Activated CD8-positive, alpha-beta memory T cell treated with anti-CD3 and anti-CD28 coated beads for 1 hour (primary cell): ENCODE measurements at places on chromosomes 7 and 10.

DNA sequence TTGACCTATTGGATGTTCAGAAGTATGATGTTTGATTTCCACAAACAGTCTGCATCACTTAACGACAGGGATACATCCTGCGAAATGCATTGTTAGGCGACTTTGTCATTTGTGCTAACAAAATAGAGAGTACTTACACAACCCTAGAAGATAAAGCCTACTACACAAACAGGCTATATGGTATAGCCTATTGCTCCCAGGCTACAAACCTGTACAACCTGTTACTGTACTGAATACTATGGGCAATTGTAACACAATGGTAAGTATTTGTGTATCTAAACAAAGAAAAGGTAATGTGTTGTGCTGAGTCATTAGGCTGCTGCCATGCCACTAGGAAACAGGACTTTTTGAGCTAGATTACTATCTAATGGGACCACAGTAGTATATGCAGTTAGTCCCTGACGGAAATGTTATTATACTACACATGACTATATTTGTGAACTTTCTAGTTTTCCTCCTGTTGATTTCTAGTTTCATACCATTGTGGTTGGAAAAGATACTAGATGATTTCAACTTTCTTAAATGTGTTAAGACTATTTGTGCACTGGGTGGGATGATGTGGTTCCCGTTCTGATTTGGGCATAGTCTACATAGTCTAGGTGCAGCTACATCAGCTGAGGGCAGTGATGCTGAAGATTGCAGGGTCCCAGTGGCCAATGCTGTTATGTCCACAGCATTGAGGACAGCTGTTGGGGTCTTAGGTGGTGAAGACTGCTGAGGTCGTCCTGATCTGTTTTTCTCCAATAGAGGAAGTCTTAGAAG is 161.7 kb downstream of the HTR7 start:
- DNase-seq, result no peak

DNA sequence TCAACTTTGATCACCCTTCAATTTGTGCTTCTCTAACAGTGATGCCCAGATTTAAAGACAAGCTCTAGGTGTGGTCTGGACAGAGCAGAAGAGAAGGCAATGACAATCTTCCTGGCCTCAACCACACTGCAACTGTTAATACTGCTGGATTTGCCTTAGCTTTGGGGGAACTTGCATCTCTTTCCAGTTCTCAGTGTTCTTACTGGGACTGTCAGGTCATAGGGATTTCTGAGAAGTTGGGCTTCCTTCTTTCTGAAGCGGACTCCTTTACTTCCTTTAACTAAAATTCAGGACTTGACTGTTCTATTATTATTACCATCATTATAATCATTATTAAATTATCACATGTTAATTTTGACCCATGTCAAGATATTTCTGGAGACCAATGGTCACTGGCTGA is 80.8 kb downstream of the OSBPL3 start:
- no peak for DNase-seq

DNA sequence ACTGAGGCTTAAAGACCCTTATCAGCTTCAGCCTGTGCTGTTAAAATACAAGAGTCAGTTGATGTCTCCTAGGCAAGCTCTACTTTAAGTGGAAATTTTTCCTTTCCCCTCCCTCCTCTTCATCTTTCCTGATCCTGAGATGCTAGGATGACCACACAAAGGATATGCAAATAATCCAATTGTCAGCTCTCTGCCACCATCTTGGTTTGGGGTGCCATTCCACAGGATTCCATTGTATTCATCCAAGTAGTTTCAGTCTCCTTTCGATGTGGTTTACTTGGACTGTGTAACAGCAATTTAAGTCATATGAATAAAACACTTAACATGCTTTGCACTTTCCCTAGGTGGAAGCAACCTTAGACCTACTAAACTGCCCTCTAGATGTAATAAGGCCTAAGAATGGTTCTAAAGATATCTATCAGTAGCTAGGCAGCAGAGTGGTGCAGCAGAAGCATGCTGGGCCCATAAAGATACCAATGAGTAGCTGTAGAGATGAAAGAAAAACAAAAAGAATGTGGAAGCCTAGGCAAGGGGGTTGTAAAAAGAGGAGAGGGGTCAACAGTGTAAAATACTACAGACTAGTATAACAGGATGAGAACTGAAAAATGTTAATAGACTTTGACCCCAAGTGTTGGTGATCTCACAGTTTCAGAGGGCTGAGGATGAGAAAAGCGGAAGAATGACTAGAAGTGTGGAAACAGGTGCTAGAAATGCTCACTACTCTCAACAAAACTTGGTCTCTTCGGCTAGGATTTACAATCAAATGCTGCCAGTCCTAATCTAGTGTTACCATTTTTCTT is 2.4 kb upstream of the CFAP69 start:
- DNase-seq, result no peak

DNA sequence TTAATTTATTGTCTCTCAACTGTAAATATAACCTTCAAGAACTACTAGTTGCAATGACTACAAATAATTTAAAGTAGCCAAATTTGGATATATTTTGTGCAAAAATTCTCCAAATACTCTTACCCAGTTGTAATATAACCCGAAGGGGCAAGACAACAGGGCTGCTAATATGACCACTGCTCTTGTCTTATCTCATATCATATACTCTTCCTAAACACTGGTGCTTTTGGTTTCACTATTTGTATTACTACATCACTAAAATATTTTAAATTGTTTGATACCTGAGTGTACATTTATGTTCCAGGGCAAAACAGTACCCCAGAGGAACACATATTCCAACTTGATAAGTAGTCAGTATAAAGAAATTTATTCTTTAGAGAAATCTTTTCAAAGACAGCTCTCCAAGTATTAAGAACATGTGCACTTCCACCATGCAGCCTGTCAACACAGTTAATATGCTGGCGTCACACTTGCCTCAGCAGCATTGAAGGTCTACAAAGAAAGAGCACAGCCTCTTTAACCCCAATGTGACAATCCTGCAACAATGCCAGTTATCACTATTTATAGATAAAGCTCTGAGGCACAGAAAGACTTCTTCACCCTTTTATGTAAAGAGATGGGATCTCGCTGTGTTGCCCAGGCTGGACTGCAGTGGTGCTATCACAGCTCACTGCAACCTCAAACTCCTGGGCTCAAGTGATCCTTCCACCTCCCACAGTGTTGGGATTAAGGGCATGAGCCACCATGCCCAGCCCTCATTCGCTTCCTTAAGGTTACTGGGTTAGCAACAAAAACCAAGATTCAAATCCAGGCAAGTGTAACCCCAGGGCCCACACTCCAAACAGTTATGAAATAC is 37.8 kb downstream of the RHEB start:
- no peak for DNase-seq

GRCh38 chr10:79320316-79320715 is 27.0 kb upstream of the PPIF start:
- no peak for DNase-seq

DNA sequence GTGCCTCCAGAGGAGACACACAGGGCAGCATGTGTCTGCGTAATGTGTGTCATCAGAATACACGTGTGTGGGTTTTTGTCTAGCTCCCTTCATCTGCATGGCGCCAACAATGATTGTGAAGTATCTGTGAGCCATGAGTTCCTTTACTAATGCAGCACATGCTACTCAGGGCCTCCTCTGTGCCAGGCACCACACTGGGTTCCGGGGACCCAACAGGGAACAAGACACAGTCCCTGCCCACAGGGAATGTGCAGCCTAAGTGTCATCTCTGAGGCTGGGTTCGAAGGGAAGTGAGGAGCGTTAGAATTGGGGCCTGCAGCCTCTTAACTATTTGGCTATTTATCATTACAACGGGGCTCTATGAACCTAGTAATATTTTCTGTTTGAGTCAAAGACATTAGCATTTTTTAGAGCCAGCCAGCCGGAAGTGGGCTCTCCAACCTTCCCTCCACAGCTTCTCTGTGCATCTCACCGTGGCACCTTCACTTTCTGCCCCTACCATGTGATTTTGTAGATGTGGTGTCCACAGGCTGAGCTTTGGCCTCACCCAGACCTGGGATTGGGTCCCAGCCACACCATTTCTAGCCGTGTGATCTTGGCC is 43.9 kb upstream of the SRGN start:
- no peak for DNase-seq

DNA sequence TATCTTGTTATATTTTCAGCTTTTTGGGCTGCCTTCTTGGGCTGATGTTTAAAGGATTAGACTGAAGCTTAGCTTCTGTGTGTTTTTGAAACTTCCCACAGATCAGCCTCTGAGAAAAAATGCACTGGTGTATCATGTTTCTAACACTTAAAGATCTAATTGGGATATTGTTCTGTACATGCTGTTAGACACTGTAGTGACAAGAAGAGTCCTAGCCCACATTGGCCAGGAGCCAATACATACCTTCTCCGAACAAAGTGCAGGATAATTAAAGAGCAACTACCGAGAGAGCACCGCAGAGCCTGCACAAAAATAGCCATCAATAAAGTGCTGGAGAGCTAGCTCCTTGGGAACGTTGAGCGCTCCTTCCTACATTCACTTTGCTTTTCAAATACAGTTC is 289.4 kb upstream of the SP8 start:
- no peak for DNase-seq

DNA sequence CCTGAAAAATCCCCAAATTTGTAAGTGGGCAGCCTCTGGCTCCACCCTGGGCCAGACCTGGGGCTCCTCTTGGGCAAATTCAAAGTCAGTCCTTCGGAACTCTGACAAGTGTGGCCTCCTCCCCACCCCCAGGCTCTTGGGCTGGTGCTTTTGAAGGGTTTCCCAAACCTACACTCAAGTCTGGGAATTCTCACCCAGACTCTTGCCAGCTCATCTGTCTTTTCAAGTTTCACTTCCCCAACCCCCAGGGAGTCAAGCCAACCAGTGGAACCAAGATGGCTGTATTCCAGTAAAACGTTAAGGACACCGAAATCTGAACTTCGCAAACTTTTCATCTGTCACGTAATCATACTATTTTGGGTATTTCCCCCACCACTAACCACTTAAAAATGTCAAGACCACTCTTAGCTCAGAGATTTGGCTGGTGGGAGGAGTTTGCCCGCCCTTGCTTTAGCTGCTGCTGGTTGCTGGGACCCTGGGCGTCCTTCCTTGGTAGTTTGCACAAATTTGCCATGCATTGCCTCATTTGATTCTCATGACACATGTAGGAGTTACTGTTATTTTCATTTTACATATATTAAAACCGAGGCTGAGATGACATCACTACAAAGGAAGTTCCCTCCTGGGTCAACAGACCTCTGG is 1.7 kb upstream of the MYO1G start:
- DNase-seq, result no peak

DNA sequence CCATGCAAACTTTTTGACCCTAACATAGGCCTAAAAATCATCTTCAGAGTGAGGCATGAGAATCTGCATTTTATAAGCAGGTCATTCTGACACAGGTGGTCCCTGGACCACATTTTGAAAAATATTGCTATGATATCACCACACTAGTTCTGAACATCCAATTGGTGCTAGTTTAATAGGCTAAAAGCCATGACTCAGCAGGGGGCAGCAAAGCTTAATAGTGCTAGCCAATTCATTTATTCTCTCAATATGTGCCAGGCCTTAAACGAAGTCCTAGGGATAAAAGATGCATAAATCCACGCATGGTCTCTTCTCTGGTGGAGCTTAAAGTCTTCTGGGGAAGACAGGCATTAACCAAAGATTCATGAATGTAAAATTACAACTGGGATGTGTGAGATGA is 10.2 kb upstream of the SLC25A28 start:
- DNase-seq, result no peak

DNA sequence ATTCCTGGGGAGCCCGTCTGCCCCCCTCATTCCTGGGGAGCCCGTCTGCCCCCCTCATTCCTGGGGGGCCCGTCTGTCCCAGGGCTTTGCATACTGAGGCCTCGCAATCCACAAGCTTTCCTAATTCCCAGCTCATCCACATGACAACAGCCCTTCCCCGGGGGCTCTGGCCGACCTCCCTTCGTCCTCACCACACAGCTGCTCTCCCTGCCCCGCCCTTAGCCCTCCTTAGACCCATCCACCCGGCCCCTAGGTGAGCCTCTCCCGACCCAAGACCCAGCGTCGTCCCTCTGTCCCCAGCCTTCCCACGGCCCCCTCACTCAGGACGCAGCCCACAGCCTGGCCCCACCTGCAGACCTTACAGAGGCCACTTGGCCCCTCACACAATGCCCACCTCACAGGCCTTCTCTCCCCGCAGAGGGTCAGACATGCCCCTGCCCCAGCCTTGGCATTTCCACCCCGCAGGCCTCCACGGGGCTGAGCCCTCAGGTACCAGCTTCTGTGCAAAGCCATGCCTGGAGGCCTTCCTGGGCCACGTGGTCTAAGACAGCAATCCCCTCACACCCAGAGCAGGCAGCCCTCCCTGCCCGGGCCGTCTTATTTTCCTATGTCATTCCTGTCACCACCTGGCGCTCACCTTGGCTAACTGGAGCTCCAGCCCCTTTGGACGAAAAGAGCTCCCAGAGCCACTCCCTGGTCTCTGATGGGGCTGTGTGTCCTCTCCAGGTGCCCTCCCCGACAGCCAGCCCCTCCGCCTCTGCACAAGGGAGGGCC is 3.5 kb upstream of the FAM20C start:
- DNase-seq, result no peak

DNA sequence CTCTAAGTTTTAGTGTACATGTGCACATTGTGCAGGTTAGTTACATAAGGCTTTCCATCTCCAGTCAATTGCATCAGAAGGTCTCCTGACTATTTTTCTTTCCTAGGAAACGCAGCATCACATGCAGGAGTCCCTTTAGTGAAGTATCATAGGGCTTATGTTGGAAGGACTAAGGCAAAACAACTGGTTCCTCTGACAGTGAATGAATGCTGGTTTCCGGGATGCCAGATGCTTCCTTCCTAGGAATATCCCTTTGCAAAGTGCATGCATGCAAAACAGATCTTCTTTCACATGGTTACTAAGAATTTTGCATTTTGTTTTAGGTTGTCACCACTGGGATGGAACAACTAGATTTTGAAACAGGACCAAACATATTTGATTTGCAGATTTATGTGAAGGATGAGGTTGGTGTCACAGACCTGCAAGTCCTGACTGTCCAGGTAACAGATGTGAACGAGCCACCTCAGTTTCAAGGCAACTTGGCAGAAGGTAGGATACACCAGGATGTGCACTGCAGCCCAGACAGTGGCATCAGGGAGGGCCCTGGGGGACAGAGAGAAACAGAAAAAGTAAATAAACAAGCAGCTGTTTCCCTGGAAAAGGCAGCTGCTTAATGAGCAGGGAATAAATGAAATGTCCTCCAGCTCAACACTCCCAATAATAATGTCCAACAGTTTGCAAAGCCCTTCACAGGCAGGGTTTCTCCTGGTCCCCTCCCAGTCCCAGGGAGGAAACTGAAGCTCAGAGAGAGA is 17.8 kb downstream of the CDHR3 start:
- no peak for DNase-seq

GRCh38 chr7:101234636-101235035 is 3.0 kb downstream of the CLDN15 start:
- DNase-seq, result no peak

GRCh38 chr10:52213321-52213752 is 100.7 kb upstream of the DKK1 start:
- no peak for DNase-seq

GRCh38 chr7:14697684-14698083 is 204.9 kb downstream of the DGKB start:
- no peak for DNase-seq
